ENCODE measurements at places on chromosomes 7 and 10.
A peak's percentile ranks its signal among the peaks of the same experiment; 100 is the strongest.

GRCh38 chr7:113010377-113010776, 76.2 kb downstream of the GPR85 start:
- no peak for DNase-seq

GRCh38 chr7:49618028-49618427, 155.4 kb upstream of the VWC2 start:
- no peak for DNase-seq

DNA sequence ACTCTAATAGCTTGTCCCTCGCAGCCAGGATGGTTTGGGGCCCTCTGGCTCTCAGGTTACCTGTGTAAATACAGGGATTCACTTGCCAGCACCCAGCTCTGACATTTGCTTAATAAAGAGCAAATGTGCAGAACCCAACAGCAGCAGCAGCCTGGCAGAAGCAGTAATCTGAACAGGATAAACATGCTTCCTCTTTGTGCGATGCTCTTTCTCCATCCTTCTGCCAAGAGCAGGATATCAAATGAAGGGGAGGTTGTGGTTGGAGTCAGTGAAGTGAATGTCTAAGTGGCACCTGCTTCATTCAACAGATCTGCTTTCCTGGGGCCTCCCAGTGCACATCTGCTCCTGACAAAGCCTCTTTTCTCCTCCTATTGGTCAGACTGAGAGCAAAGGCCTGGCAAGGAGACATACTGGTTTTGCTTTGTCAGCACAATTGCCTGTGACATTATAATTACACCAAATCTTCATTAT, 130.3 kb downstream of the NRF1 start:
- no peak for DNase-seq

GRCh38 chr10:47036771-47037170, 125.5 kb downstream of the PTPN20 start:
- DNase-seq: peak; percentile 23

- DNase-seq: no peak
Measured at GRCh38 chr10:47207894-47208469, 92.0 kb upstream of the GDF10 start.

DNA sequence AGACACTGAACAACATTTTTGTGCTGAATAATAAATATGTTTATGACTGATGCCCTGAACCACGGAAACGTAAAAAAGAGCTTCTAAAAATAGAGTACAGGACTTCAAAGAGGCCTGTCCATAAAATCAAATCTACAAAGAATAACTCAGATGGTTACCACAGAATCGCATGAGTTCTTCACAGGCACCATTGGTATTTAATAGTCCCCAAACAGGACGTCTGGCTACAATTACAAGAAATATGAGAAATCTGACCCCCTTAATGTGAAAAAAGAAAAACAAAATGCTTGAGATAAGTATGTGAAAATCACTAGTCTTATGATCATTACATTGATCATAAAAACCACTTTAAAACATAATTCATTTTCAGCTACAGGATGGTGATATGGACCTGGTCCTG, 20.8 kb downstream of the CYTH3 start:
- no peak for DNase-seq

All from natural killer cell treated with Interleukin-12 subunit alpha and Interleukin-12 subunit beta and Interleukin-15 and Interleukin-18, amount 100 ng/mL, for 72 hours (primary cell).